GM18507 (cell line): ENCODE measurements at places on chromosomes 4 and X.

GRCh38 chr4:38266616-38267015 is 306.4 kb downstream of the PTTG2 start:
- no peak for DNase-seq

DNA sequence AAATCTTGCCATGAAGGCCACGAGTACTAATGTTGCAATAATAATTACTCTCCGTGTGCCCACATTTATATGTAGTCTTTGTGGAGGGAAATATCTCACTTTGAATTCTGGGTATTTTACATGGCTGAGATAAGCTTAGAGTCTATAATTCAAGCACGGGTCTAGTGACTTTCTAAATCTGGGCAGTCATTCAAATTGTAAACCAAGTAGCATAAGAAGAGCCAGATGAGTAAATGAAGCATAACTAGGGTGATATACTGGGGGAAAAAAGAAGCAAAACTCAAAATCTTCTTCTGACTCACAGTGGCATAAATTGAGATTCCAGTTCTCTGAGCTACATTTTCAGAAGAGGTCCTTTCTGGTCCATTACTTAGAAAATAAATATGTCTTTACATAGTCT is 53.0 kb downstream of the MAPK10 start:
- DNase-seq: no peak

GRCh38 chr4:663046-663437 is 11.0 kb downstream of the ATP5ME start:
- DNase-seq: no peak

DNA sequence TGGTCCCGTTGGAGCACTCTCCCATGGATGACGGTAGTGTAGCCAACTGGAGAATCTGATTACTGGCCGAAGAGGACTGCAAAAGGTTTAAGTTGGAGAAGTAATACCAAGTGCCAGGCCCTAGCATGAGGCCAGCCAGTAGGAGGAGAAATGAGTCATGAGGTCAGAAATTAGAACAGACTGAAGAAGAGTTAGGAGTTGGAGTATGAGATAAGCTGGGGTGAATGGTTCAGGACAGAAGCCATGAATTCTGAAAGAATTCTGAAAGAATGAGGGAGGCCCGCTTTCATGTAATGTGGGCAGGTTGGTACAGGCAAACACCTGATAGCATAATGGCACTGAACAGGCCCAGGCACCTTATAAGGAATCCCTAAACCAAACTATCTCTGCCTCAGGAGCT is 18.4 kb upstream of the STK26 start:
- no peak for DNase-seq

- DNase-seq: no peak
These were observed 1.2 kb downstream of the METAP1 start for GRCh38 chr4:98996765-98997068.

DNA sequence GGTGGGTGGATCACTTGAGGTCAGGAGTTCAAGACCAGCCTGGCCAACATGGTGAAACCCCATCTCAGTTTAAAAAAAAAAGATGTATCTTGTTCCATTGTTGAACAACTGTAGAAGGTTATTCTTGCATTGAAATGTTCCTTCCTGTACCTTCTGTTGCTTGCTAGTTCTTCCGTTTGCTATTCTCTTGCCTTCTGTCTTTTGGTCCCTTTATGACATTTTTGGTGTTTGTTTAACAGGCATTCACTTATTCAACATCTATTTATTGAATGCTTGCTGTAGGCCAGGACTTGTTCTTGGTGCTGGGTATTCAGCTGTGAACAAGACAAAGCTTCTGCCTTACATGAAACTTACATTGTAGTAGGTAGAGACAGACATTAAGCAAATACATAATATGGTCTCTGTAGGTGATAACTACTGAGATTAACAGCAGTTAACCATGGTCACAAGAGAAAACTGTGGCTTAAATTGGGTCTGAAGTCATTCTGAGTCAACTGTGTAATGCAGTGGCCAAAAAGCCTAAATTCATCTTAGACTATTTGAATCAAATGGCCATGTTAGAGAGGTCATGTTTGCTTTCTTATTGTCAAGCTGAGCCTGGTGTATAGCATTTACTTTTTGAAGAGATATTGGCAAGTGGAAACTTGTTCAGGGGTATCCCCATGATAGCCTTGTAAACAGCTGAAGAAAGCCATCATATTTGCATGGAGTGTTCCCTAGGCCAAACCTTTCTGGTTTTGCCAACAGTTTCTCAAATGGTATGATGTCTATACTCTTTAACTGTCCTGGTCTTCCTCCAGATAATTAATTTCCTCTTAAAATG is 35.6 kb downstream of the GAB1 start:
- DNase-seq: no peak

- no peak for DNase-seq
These were observed 786 bp upstream of the MAGEH1 start for GRCh38 chrX:55451141-55451540.
